ENCODE measurements at places on chromosomes 6 and 20. TPM values are rescaled to one million over a fixed set of nuclear protein-coding genes. Genes with fewer than 3 reads are reported as not detected.

Gene ID1
- 73.7 TPM for total RNA-seq

GRCh38 chr6:38350942-38351341 is 288.8 kb downstream of the BTBD9 start:
- peaks cover 36% of the 10 kb centered on the region for H3K4me1 ChIP-seq
- peak; percentile 94 for DNase-seq
- H3K27ac ChIP-seq, result peak overlapping the region; percentile 56
- H3K27me3 ChIP-seq, result no peaks in the 10 kb centered on the region
- H3K4me3 ChIP-seq, result no peak overlapping the region

- H3K4me3 ChIP-seq, result no peak overlapping the region
- no peak for DNase-seq
- H3K27ac ChIP-seq, result no peak overlapping the region
- H3K36me3 ChIP-seq, result no peaks in the 10 kb centered on the region
- no peaks in the 10 kb centered on the region for H3K27me3 ChIP-seq
Observed at GRCh38 chr20:830011-830521, 3.4 kb upstream of the FAM110A start.

Gene ENPP5
- total RNA-seq, result 1.4 TPM

Gene GLP1R
- total RNA-seq, result not detected

Gene FERMT1
- 10.9 TPM for total RNA-seq

DNA sequence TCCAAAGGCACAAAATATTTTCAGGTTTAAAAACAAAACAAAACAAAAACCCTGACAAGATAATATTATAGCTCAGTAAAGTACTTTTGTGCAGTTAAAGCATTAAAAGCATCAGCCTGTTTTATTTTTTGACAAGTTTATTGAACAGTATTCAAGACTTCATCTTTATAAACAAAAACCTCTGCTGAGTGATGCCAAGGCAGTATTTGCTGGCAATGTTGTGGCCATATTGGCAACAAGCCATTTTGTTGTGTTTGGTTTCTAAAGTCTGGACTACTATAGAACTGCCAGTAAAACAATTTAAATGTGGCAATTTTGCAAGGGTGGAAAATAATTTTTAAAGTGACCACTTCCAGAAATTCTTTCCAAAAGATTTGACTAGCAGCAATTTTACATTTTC is 15.9 kb downstream of the CPNE1 start:
- no peak for DNase-seq
- peaks cover 10% of the 10 kb centered on the region for H3K36me3 ChIP-seq
